Hindlimb muscle (tissue), 1 donor: ENCODE measurements at places on chromosomes 11 and 22. TPM values are rescaled to one million over a fixed set of nuclear protein-coding genes. Genes with fewer than 3 reads are reported as not detected.

Gene CDCA5
- polyA plus RNA-seq, result 11.7 TPM

Gene IGF2
- 5,095 TPM for polyA plus RNA-seq

Gene FADS3
- polyA plus RNA-seq, result 49.6 TPM

Gene OR5T3
- polyA plus RNA-seq, result not detected

Gene MYBPC3
- 0.49 TPM for polyA plus RNA-seq

Gene LIPT2
- 3.1 TPM for polyA plus RNA-seq

Gene SCT
- polyA plus RNA-seq, result 127 TPM

Gene LMF2
- polyA plus RNA-seq, result 42.2 TPM

Gene SLC22A12
- polyA plus RNA-seq, result not detected
